ENCODE measurements at places on chromosomes 4 and X.

DNA sequence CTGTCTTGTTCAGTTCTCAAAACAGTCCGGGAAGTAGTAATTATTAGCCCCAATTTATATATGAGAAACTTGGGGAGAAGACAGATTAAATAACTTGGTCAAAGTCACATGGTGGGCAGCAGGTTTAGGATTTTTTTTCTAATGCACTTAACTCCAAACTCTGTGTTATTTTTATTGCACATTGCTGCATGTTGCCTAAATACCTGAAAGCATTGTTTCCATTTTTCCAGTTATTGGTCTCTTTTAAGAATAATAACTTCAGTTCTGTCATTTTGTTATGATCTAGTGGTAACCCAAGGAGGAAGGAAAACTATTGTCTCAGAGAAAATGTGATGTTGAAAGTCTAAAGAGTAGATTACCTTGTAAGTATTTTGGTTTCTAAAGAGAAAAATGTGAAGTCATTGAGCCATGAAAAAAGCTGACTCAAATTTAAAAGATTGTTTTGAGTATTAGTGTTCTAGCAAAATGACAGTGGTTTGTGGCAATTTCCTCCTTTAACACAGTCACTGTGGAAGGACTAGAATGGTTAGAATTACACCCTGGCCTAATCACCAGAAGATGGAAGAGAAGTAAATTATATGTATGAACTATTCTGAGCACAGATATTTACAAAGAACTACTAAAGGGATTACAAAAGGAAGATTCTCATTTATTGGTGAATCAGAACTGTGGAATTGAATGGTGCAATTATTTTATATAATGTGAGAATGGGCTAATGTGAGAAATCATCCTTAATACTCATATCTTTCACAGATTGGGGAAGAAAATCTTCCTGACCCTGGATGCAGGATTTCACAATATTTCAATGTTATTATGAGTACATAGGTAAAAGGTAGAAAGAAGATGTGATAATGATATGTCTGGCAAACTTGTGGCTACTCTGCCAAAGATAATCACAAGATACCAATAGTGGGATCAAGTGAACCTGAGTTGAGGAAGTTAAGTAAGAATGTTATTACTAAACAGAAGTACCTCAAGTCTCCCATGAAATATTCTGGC is 21.7 kb upstream of the CXCL8 start:
- no peak overlapping the region for H3K27ac ChIP-seq
- H3K4me1 ChIP-seq = no peaks in the 10 kb centered on the region
- H3K36me3 ChIP-seq = no peaks in the 10 kb centered on the region
- no peak overlapping the region for H3K4me3 ChIP-seq
- H3K27me3 ChIP-seq = no peaks in the 10 kb centered on the region

DNA sequence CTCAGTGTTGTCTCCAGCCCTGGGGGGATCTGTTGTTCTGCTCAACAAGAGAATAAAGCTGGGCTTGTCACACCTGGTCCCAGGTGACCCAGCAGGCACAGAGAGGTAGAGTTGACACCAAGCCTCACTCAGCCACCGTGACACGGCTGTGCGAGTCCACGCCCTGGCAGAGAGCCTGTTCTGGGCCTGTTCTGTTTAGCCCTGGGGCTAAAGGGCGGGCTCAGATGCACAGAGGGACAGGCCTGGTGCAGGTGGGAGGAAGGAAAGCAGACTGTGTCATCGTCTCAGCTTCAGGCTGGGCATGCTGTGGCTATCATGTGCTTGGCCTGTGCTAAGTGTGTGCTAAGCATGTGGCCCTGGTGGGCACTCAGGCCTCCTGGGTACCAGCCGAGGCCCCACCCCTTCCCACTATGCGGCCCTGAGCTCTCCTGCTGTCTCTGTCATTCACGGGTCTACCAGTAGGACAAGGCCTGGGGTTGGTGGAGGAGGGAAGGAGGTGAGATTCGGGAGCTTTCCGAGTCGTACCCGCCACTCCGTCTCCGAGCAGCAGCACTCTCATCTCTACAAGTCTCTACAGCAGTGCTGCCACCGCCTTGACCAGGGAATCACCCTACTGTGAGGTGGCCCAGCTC is 10.8 kb downstream of the WFS1 start:
- H3K27me3 ChIP-seq = no peaks in the 10 kb centered on the region
- H3K4me3 ChIP-seq = no peak overlapping the region
- no peak overlapping the region for H3K27ac ChIP-seq

DNA sequence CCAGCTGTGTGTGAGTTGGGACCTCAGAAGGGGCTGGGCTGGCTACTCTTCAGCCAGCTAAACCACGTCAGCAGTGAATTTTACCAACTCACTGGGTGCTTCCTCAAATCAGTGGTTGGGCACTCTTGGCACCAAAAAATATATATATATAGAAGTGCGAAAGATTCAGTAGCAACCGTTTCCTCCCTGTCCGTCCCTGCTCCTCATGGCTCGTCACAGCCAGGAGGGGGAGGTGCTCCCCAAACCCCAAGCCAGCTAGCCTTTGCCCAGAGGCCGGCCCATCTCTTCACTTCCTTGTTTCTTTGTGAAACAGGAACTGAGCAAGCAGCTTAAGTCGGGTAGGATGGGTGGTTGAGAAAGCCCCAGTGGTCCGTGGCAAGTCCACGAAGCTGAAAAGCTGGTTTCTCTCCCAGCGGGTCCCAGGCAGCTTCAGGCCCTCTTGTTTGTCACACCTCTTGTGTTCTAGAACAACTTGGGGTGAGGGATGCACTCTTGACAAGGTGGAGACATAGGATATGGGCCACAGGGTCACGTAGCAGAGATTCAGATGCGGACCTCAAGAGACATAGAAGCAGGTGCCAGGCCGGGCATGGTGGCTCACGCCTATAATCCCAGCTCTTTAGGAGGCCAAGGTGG is 6.8 kb upstream of the SASH3 start:
- no peaks in the 10 kb centered on the region for H3K36me3 ChIP-seq
- no peak overlapping the region for H3K4me3 ChIP-seq
- peak overlapping the region; percentile 14 for H3K27ac ChIP-seq
- H3K27me3 ChIP-seq = no peaks in the 10 kb centered on the region
- no peak for DNase-seq
- peaks cover 17% of the 10 kb centered on the region for H3K4me1 ChIP-seq

DNA sequence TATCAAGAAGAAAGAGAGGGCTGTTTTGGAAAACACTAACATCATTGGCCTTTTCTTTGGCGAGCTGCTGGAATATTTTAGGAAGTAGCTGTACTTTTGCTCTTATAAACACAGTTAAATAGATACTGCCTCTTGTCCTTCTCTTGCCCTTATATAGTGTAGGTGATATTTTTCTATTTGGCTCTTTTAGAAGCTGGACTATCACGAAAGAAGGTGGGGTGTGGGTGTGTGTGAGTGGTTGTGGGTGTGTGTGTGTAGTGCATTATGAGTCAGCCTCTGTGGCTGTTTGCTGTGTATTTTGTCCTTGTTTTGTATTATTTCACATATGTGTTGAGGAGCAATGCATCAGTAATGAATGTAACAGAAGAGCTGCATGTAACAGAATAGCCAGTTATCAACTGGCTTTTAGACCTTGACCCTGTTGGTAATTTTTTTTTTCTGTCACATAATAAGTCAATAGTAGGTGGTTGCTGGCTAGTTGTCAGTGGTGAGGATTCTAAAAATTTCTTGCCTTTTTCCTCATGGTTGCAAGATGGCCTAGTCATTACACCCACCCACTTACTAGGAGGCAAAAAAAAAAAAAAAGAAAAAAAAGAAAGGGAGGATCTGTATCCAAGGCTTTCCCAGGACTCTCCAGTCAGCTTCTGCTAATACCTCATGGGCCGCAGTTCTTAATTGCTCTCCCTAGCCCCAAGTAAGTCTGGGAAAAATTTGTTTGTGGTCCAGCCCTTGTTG is 23.8 kb downstream of the ARHGAP10 start:
- no peak for DNase-seq
- no peaks in the 10 kb centered on the region for H3K4me1 ChIP-seq
- peak overlapping the region; percentile 28 for H3K27ac ChIP-seq
- no peaks in the 10 kb centered on the region for H3K36me3 ChIP-seq

DNA sequence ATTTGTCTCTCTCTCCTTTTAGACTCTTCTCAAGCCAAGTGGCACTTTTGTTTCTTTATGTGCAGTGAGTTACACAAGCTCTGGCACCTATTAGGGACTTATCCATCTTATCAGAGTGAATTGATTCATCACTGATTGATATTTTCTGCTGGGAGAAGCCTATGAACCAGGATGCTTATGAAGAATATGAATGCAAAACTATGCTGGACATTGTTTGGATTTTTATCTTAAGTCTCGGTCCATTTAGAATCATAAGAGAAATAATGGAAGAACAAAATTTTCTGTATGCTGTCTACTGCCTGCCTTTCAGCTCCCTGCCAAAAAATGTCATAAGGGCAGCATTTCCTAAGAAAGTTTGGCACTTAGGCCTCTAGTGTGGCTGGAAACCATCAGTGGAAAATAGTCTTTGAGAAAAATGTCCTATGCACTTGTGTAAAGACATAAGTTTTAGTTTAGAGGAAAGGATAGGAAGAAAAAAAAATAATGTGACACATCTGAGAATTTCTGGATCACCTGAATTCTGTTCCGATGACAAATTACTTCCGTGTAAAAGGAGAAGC is 365.7 kb upstream of the MAD2L1 start:
- no peaks in the 10 kb centered on the region for H3K4me1 ChIP-seq
- no peak overlapping the region for H3K27ac ChIP-seq
- no peak for DNase-seq
- H3K36me3 ChIP-seq = no peaks in the 10 kb centered on the region
- H3K27me3 ChIP-seq = no peaks in the 10 kb centered on the region
- H3K4me3 ChIP-seq = no peak overlapping the region

- H3K27me3 ChIP-seq = no peaks in the 10 kb centered on the region
- DNase-seq = no peak
- no peak overlapping the region for H3K27ac ChIP-seq
- no peak overlapping the region for H3K4me3 ChIP-seq
- H3K4me1 ChIP-seq = no peaks in the 10 kb centered on the region
Observed at GRCh38 chr4:147836807-147837206, 104.9 kb downstream of the ARHGAP10 start.

DNA sequence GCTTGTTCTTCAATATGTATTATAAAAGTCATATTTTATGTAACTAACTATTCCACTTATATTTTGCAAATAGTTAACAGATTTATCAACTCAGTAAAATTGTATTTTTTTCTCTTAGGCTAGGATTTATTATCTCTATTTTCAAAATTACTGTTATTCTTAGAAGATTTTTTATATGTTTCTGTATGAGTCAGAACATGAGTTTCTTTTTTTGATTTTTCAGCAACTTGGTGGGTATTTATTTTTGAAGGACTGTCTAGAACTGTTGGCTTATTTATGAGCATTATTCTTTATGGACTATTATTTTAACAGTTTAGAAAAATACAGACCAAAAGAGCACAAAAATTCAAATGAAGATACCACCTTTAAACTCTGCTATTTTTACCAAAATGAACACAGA is 6.8 kb downstream of the AIMP1 start:
- no peak overlapping the region for H3K27ac ChIP-seq
- no peaks in the 10 kb centered on the region for H3K27me3 ChIP-seq
- H3K4me1 ChIP-seq = no peaks in the 10 kb centered on the region
- no peak for DNase-seq
- H3K36me3 ChIP-seq = peaks cover 16% of the 10 kb centered on the region

DNA sequence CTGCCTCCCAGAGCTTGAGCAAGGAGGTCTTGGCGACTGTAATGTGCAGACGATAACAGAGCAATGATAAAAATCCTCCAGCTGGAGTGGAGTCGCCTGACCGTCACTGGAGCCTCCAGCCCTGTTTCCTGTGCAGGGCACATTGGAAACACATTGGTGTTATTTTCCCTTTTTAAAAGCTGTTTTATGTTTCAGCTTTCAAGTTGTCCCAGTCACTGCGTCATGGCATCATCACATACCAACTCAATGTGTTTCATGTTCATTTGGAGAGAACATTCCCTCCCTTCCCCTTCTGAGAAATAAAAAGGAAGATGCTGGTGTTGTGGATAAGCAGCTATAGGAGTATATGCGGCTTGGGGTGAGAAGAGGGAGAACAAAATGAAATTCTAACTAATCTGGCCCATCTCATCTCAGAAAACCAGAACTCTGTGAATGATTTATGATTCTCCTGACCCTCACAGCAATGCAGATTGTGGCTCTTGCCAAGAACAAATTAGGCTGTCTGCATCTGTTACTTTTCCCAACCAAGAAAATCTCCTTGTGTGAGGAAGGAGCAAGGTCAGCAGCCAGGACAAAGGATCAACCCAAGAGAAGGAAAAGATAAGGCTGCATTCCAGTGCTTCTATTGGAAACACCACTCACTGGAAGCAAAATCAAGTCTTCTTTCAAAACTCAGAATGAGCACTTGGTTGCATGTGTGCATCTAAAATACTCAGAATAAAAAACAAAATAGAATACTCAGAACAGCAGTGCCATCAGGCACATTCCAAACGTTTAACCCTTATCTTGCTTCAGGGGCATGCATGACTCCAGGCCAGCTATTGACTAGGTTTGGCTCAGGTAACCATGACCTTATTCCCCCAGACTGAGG is 134.4 kb downstream of the RASL11B start:
- DNase-seq = no peak
- no peak overlapping the region for H3K4me3 ChIP-seq
- no peak overlapping the region for H3K27ac ChIP-seq
- H3K27me3 ChIP-seq = no peaks in the 10 kb centered on the region
- no peaks in the 10 kb centered on the region for H3K4me1 ChIP-seq

GRCh38 chr4:121213940-121214339 is 49.8 kb upstream of the TNIP3 start:
- H3K4me3 ChIP-seq = no peak overlapping the region
- no peak for DNase-seq
- H3K4me1 ChIP-seq = no peaks in the 10 kb centered on the region
- H3K27ac ChIP-seq = no peak overlapping the region
- no peaks in the 10 kb centered on the region for H3K27me3 ChIP-seq

DNA sequence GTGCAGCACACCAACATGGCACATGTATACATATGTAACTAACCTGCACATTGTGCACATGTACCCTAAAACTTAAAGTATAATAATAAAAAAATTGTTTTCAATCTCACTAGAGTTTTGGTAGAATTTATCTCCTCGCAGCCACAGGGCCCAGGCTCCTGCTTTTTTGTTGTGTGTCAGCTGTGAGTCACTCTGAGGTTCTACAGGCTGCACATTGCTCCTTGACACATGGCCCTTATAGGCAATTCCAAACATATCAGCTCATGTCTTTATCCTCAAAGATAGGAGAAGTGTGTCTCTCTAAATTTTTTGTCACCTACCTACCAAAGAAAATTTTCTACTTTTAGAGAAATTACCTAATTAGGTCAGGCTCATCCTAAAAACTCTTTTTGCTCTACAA is 252.1 kb upstream of the ADGRL3 start:
- H3K27me3 ChIP-seq = no peaks in the 10 kb centered on the region
- no peaks in the 10 kb centered on the region for H3K4me1 ChIP-seq
- no peak overlapping the region for H3K4me3 ChIP-seq

GRCh38 chrX:103687696-103688201 is 1.2 kb upstream of the MORF4L2 start:
- peaks cover 8% of the 10 kb centered on the region for H3K36me3 ChIP-seq
- H3K4me1 ChIP-seq = peaks cover 3% of the 10 kb centered on the region
- peak overlapping the region; percentile 57 for H3K4me3 ChIP-seq
- peak overlapping the region; percentile 96 for H3K27ac ChIP-seq
- H3K27me3 ChIP-seq = no peaks in the 10 kb centered on the region

All from liver (tissue), 10 donors.